Stimulated activated naive CD4-positive, alpha-beta T cell treated with Interleukin-2 at 50 U/mL for 16 hours (primary cell): ENCODE measurements at places on chromosomes 4 and X.
A peak's percentile ranks its signal among the peaks of the same experiment; 100 is the strongest.

DNA sequence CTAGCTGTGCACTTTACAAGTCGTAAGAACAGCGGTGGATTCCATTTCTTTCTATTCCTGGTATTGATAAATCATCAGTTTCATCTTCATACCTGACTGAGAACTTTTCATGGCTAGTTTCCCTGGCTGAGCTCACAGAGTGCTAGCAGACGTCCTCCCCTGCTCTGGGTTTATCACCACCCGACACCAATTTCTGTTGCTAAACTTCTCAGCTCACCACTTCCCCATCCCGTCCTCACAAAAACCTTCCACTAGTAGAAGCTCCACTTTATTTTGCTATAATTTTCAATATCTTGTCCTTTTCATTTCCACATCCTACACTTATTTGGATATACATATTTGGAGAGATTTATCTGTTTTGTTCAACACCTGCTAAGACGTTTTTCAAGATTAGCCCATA lies 869.4 kb upstream of the FRG1 start:
- no peak for DNase-seq

GRCh38 chr4:154452798-154453346 lies 38.7 kb downstream of the DCHS2 start:
- no peak for DNase-seq

- no peak for DNase-seq
Observed at GRCh38 chrX:71606536-71607216, 11.6 kb downstream of the CXCR3 start.

DNA sequence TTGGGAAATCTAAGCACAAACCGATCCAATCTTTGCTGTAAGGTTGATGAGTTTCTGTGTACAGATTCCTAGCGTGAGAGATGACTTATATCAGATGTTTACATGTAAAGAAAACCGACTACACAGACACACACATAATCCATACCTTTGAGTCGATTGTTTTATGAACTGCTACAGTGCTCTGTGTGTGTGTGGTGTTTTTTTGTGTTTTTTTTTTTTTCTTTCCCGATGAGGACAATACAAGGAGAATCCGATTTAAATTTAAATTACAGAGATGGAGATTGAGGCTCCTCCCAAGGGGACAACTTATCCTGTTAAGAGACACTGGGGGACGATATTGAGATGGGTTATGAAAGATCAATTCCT lies 461 bp upstream of the SLC9A6 start:
- DNase-seq: no peak

GRCh38 chrX:119398974-119399771 lies at the start of gene SLC25A43:
Gene SLC25A43, plus strand, starts transcription at chrX:119399336. Its CDS starts 68 bp downstream, at chrX:119399404.
- DNase-seq: peak; percentile 12

- DNase-seq: no peak
Observed at GRCh38 chr4:73841243-73841925, 4.9 kb downstream of the CXCL6 start.

DNA sequence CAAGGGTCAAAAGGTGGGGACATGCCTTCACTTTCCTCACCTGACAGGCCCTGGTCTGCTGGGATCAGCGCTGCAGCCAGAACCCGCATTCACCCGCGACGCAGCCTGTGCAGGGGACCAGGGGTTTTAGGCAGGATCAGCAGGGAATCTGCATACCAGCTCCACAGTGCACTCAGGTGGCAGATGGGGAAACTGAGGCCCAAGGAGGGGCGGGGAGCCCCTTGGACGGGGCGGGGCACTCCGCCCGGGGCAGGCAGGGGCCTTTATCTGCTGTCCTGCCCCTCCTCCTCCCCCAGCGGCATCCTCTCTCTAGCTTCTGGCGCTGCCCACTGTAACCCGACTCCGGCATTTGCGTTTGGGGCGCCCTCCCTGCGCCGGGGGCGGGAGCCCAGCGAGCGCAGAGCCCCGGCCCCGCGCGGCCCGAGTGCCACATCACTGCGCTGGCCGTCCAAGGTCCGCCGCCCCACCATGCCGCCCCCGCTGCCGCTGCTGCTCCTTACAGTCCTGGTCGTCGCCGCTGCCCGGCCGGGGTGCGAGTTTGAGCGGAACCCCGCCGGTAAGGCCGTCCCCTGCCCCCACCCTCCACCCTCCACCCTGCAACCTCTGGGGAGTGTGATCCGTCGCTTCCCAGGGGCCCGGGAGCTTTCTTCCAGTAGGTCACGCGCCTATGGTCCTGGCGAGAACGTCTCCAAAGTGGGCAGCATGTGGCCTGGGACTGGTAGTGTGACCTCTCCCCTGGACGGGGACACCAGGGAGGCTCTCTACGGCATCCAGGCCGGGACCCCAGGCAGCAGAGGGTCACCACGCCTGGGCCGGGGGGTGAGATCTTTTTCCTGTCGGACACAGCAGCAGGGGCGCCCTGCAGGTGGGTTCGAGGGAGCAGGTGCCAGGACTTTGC lies at the start of gene CPZ:
Gene CPZ (plus strand): TSS at position 400 of the 898 bp plus-strand sequence. CDS start 69 bp downstream, at position 469.
- DNase-seq: no peak

DNA sequence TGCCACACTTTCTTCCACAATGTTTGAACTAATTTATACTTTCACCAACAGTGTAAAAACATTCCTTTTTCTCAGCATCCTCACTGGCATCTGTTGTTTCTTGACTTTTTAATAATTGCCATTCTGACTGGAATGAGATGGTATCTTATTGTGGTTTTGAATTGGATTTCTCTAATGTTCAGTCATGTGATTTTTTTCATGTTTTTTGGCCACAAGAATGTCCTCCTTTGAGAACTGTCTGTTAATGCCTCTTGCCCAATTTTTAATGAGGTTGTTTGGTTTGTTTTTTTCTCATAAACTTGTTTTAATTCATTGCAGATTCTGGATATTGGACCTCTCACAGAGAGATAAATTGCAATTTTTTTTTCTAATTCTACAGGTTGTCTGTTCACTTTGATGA lies 1195.2 kb downstream of the TECRL start:
- DNase-seq: no peak

- no peak for DNase-seq
Observed at GRCh38 chr4:151681085-151681484, 79.7 kb downstream of the GATB start.

DNA sequence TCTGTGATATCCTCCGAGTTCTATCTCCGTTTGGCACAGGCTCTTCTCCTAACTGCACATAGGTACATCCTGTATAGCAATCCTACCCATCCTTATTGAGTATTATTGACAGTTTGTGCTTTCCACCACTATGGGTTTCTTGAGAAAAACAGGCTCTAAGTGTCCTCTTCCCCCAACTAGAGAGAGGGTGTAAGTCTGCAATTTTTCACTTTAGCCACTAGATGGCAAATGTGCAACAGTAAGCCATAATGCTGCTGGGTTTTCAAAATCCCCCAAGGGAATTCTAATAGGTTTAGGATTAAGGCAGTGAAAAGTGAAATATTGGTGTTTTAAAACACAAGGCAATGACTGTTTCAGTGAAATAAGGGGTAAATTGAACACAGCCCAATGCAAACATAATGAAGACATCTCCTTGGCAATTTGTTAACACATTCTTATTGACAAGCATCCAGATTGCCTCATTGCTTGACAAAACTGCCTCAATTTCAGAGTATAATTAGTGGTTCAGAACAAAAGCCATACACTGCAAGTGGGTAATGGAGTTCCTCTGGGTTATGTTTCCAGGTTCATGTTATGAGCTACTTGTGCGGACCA lies 239.0 kb upstream of the HTR2C start:
- DNase-seq: no peak

DNA sequence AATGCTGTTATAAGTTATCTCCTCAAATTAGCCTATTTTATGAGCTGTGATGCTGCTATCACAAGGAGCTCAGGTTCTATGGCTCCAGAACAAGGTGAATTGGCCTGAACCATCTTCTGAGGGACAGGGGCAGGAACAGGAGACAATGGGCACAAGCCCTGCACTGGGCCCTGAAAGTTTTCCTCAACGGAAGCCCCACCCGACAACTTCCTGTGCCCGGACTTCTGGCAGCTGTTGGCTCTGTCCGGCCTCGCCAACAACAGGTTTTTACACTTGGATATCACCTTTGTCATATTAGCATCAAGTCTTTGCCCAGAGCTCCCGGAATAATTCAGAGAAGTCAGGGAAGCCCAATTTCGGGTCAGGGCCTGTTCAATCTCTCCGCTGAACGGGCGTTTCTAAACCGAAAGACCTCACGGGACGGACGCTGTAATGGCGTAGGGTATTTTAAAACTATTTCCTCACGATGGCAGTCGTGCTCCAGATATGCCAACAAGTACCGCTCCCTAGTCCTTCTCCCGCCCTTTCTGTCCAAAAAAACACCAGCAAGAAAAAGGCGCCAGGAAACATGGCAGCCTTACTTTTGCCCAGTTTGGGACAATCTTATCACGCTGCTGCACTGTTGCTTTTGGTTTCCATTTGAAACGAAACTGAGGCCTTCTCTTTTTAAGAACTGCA lies 201.0 kb upstream of the STK26 start:
- no peak for DNase-seq

DNA sequence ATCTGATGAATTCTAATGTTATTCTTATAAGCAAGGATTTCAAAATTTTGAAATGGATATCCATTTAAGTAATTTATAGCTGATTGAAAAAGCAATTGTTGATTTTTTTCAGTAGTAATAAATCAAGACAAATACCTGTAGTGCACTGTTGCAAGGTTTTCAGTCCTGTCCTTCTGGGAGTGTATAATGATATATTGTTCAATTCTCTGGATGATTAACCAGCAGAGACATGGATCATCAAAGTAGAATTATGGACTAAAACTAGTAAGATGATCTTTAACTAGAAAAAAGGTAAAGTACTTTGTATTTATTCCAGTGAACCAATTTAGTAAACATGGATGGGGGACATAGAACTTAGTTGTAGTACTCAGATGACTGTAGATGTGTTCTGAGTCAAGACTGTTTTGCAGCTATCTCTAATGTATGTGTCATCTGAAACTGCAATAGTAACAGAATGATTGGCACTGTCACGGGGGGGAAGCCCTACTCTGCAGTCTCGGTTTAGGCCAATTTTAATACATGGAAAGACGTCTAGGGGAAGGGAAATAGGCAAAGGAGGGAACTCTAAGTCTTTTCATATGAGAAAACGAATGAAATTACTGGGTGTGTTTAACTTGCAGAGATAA lies 121.9 kb downstream of the GLRA3 start:
- DNase-seq: no peak

GRCh38 chr4:62058571-62058970 lies 858.4 kb downstream of the ADGRL3 start:
- no peak for DNase-seq

GRCh38 chr4:179095585-179096221 lies 1653.5 kb upstream of the AGA start:
- no peak for DNase-seq

DNA sequence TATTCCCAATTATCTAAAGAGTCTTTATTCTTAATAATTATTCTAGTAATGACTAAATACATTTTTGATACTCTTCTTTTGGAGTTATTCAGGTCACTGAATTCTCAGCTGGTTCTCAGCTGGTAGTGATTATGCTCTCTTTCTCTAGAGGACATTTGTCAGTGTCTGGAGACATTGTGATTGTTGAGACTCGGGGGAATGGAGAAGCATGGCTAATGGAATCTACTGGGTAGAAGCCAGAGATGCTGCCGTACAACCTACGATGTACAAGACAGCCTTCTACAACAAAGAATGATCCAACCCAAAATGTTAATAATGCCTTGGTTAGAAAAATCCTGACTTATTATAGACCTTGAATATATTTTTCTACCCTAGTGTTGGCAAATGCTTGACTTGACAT lies 149.2 kb upstream of the ANKRD50 start:
- DNase-seq: no peak

DNA sequence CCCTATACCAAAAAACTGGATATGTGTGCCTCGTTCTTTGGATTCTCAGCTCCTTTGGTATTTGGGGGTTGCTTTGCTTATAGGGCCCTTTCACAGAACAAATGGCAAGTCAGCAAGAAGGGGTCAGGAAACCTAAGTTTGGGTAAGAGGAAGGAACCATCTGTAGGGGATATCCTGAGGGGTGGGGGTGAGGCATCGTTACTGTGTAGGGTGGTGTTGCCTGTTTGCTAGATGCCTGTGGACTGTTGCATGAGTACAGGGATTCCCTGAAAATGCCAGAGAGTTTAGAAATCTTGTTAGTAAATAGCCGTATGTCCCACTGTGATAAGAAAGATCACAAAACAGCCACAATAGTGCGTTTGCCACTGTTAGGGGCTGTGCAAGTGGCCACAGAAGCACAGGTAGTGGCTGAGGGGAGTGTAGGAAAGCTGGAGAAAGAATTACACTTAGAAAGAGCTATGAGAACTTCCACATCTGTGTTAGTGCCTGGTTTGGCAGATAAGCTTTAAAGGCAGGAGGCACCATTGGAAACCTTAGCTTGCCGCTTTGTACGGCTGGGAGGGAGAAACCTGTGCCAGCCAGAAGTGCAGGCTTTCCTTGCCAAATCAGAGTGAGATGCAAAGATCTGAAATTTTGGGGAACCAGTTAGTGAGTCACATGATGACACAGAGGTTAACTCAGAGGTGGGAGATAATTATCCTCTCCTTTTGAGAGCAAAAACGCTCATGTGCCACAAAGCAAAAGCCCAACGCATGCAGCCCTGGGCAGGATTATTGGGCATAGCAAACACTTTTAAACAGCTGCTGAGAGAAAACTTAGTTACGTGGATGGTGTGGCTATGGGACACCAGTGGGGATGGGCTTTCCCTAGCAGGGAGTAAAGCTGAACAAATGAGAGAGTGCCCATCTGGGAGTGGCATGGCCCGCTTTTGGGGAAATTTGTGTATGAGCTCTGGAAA lies 343.7 kb downstream of the ARAP2 start:
- no peak for DNase-seq

DNA sequence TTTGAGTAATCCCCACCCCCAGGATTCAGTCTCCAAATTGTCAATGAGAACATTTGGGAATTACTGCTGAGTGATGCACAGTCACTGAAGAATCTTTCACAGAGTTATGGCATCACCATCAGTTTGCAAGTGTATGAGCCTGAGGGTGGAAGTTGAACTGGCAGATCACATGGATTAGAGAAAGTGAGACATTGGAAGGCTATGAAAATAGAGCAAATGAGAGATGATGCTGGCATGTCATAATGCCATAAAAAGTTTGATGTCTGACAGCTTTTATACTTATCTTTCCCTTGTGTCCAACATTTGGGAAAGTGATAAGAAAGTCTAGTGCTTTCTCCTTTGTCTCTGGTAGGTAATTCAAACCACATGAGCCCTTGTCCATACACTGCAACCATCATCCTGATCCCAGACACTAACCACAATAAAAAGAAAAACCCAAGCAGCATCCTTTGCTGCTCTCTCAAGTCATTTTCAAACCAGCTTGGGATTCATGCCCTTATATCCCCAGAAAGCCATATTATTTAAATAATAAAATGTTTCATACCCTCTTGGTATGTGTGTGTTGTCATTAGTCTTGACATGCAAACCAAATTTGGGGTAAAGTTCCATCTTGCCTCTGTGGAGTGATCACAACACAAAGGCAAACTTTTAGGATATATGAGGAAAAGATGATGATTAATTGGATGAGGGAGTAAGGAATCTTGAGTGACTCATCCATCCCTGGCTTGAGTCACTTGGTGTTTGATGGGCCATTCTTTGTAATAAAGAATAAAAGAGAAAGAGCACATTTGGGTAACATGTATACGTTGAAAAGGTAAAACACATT lies 438.9 kb downstream of the GRXCR1 start:
- no peak for DNase-seq

GRCh38 chr4:145769450-145770037 lies 89.6 kb downstream of the C4orf51 start:
- DNase-seq: no peak

GRCh38 chr4:80196922-80197573 lies at the start of gene PRDM8:
Gene PRDM8, plus strand, starts transcription at chr4:80197503. Its CDS starts 2,578 bp downstream, at chr4:80200081.
- DNase-seq: peak; percentile 31
